ENCODE measurements at places on chromosomes 3 and 15. TPM values are rescaled to one million over a fixed set of nuclear protein-coding genes. Genes with fewer than 3 reads are reported as not detected.

Gene NANOGP8
- not detected for total RNA-seq

Gene NR2E3
- total RNA-seq = not detected

Gene HHATL
- total RNA-seq = not detected

Gene KCNMB3
- 0.30 TPM for total RNA-seq

Gene PAQR9
- 2.5 TPM for total RNA-seq

Gene LRRN1
- not detected for total RNA-seq

Gene SLC30A4
- total RNA-seq = 4.3 TPM

Gene SEMA7A
- total RNA-seq = 12.0 TPM

Gene IDH2
- total RNA-seq = 45.7 TPM

Gene PLSCR2
- not detected for total RNA-seq

Gene TNFAIP8L3
- 4.8 TPM for total RNA-seq

Gene ACTL6A
- total RNA-seq = 159 TPM

Gene EMC7
- 66.2 TPM for total RNA-seq

Gene RHOV
- 0.49 TPM for total RNA-seq

Gene GPR160
- total RNA-seq = 4.3 TPM

Gene TPRG1
- total RNA-seq = 0.16 TPM

Gene CHMP2B
- 13.5 TPM for total RNA-seq

Gene CD276
- 139 TPM for total RNA-seq

Gene PSMD2
- total RNA-seq = 1,179 TPM

Gene ST3GAL6
- 1.4 TPM for total RNA-seq

Gene ATP13A4
- total RNA-seq = not detected

Gene OSTN
- not detected for total RNA-seq

Gene CHRM5
- not detected for total RNA-seq

Gene ZCWPW2
- total RNA-seq = not detected

Gene GRM7
- not detected for total RNA-seq

Gene FAM174B
- 3.0 TPM for total RNA-seq

Gene ANKUB1
- not detected for total RNA-seq

Gene C3orf80
- total RNA-seq = not detected

Data from MG63 (cell line).